ENCODE measurements at places on chromosomes 5 and 9. TPM values are rescaled to one million over a fixed set of nuclear protein-coding genes. Genes with fewer than 3 reads are reported as not detected.

Gene TAF11L10
- not detected for total RNA-seq

Gene C9orf78
- total RNA-seq, result 43.6 TPM

Gene TLX3
- total RNA-seq, result not detected

Gene PCDHB8
- 0.28 TPM for total RNA-seq

Gene MAP1B
- total RNA-seq, result 55.9 TPM

Gene CDC20B
- total RNA-seq, result 0.07 TPM

Gene IQGAP2
- total RNA-seq, result 2.0 TPM

Gene PPIC
- 18.7 TPM for total RNA-seq

Gene MCIDAS
- total RNA-seq, result 1.2 TPM

Gene LCN9
- total RNA-seq, result not detected

Gene PCDH12
- total RNA-seq, result not detected

Gene CYLC2
- total RNA-seq, result not detected

Gene DAB2
- total RNA-seq, result 7.0 TPM

Gene PCDHGA11
- not detected for total RNA-seq

Gene SLC45A2
- total RNA-seq, result not detected

Gene EFNA5
- 16.3 TPM for total RNA-seq

Gene NFIB
- total RNA-seq, result 10.0 TPM

Gene GFRA3
- 0.14 TPM for total RNA-seq

Gene LCN15
- total RNA-seq, result not detected

Gene SLC34A3
- total RNA-seq, result 0.15 TPM

Gene MARCOL
- not detected for total RNA-seq

Gene DEPDC1B
- total RNA-seq, result 15.4 TPM

Gene ACTBL2
- total RNA-seq, result not detected

Gene CARTPT
- not detected for total RNA-seq

Gene SEMA6A
- total RNA-seq, result 0.15 TPM

Gene RNF183
- total RNA-seq, result 0.19 TPM

Gene ENHO
- 2.3 TPM for total RNA-seq

Gene FYB1
- 11.5 TPM for total RNA-seq

Gene ANKRD31
- 0.06 TPM for total RNA-seq

Gene DDX4
- not detected for total RNA-seq

Gene IL3
- total RNA-seq, result not detected

Gene COL15A1
- 0.57 TPM for total RNA-seq

Gene MYO10
- 33.4 TPM for total RNA-seq

Gene SLC9A3
- 2.2 TPM for total RNA-seq

Gene OBP2B
- total RNA-seq, result not detected

Data from A549 treated with AZD2906 at 1 μM for 4 hours (cell line).